ENCODE measurements at places on chromosomes 7 and 10. TPM values are rescaled to one million over a fixed set of nuclear protein-coding genes. Genes with fewer than 3 reads are reported as not detected.

HOXA13 gene
- polyA plus RNA-seq: not detected

GRCh38 chr7:144547888-144548287 is 144.4 kb upstream of the NOBOX start:
- peaks cover 12% of the 10 kb centered on the region for H3K4me1 ChIP-seq
- peaks cover 17% of the 10 kb centered on the region for H3K36me3 ChIP-seq
- no peaks in the 10 kb centered on the region for H3K27me3 ChIP-seq

DNA sequence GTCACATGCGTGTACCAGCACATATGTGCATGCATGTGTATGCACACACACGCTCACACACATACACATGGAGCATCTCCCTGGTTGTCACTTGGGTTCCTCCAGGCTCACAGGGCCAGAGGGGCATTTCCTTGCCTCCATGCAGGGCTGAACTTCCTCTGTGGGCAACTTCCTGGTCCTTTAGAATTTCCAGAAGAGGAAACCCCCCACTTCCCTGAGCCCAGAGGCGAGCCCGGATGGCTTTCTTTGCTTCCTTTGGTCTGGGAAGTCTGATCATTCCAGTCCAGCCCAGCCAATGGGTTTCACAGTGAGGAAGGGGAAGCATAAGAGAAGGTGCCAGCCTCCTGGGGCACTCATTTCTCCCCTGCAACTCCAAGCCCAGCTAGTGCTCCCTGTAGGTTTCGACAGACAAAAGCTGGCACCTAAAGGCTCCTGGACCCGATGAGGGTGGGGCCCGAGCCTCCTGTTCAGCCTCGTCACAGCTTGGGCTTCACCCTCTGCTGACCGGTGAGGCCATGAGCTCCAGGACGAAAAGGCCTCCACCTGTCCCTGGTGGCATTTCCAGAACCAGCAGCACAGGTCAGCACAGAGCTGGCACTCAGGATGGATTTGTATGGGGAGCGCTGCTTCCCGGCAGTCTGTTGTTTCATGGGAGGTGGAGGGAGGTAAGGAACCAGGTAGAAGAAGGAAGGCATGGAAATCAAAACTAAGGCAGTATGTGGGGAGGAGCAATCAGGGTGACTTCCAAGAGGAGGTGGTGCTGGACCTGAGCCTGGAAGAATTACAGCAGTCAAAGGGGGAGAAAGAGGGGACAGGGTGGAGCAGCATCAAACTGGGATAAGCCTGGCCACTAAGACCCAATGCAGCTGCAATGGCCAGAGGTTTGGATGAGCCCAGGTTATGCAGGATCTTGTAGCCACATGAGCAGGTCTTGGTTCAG is 23.7 kb downstream of the BTBD16 start:
- H3K27me3 ChIP-seq: peaks cover 1% of the 10 kb centered on the region
- H3K27ac ChIP-seq: peak overlapping the region; percentile 26
- peak overlapping the region; percentile 45 for H3K4me3 ChIP-seq
- no peaks in the 10 kb centered on the region for H3K36me3 ChIP-seq
- DNase-seq: no peak
- peaks cover 12% of the 10 kb centered on the region for H3K4me1 ChIP-seq

GIMAP2 gene
- polyA plus RNA-seq: 93.5 TPM

DNA sequence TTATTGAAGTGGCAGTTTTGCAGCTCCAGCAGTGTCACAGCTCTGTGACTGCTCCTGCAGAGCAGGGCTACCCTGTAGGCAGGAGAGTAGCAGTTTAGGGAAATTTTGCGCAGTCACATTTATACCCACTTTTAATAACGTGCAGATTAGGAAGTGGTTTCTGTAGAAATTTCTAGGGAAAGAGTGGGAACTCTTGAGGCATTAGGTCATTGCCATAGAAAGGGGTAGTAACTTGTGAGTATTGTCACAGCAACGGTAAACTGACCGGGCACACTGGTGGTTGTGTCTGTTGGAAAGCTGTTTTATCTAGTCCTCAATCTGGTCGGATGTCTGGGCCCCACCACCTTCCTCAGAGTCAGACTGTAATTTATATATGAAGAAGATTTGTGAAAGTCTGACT is 51.9 kb downstream of the CDC14C start:
- no peak overlapping the region for H3K27ac ChIP-seq
- H3K4me1 ChIP-seq: no peaks in the 10 kb centered on the region
- H3K36me3 ChIP-seq: no peaks in the 10 kb centered on the region
- no peak for DNase-seq
- no peak overlapping the region for H3K4me3 ChIP-seq

C10orf53 gene
- polyA plus RNA-seq: not detected

GIMAP1 gene
- 19.1 TPM for polyA plus RNA-seq

- H3K27ac ChIP-seq: no peak overlapping the region
- H3K27me3 ChIP-seq: peaks cover 3% of the 10 kb centered on the region
- no peak overlapping the region for H3K4me3 ChIP-seq
- H3K36me3 ChIP-seq: no peaks in the 10 kb centered on the region
- H3K4me1 ChIP-seq: peaks cover 3% of the 10 kb centered on the region
Observed at GRCh38 chr10:46272863-46273415, 13.9 kb upstream of the ANTXRL start.

GRCh38 chr7:114048386-114049235 is 129.8 kb upstream of the PPP1R3A start:
- H3K36me3 ChIP-seq: peaks cover 4% of the 10 kb centered on the region
- peak; percentile 30 for DNase-seq
- H3K4me3 ChIP-seq: peak overlapping the region; percentile 76
- H3K27me3 ChIP-seq: no peaks in the 10 kb centered on the region
- H3K4me1 ChIP-seq: peaks cover 9% of the 10 kb centered on the region
- no peak overlapping the region for H3K27ac ChIP-seq

GRCh38 chr7:117937753-117938483 is 64.7 kb upstream of the CTTNBP2 start:
- H3K27ac ChIP-seq: no peak overlapping the region
- no peaks in the 10 kb centered on the region for H3K36me3 ChIP-seq
- no peak overlapping the region for H3K4me3 ChIP-seq
- H3K27me3 ChIP-seq: peaks cover 2% of the 10 kb centered on the region

DNA sequence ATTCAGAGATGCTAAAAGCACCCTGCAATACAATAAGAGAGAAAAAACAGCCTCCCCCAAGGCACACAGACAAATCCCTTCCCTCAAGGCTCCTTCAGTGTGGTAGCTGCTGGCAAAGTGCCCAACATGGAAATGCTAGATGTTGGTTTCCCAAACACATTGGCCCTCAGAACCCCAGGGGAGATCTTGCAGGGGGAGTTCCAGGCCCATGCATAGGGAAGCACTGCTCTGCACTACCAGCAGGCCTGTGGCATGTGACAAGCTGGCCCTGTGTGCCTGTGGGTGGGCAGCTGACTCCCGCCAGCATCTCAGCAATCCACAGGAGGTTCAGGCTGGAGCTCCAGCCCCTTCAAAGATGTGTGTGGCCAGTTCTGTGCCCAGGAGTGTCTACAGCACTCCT is 16.8 kb upstream of the CSGALNACT2 start:
- peak overlapping the region; percentile 68 for H3K4me3 ChIP-seq
- H3K27ac ChIP-seq: peak overlapping the region; percentile 90
- no peak for DNase-seq
- no peaks in the 10 kb centered on the region for H3K36me3 ChIP-seq
- no peaks in the 10 kb centered on the region for H3K27me3 ChIP-seq
- H3K4me1 ChIP-seq: peaks cover 35% of the 10 kb centered on the region

DNA sequence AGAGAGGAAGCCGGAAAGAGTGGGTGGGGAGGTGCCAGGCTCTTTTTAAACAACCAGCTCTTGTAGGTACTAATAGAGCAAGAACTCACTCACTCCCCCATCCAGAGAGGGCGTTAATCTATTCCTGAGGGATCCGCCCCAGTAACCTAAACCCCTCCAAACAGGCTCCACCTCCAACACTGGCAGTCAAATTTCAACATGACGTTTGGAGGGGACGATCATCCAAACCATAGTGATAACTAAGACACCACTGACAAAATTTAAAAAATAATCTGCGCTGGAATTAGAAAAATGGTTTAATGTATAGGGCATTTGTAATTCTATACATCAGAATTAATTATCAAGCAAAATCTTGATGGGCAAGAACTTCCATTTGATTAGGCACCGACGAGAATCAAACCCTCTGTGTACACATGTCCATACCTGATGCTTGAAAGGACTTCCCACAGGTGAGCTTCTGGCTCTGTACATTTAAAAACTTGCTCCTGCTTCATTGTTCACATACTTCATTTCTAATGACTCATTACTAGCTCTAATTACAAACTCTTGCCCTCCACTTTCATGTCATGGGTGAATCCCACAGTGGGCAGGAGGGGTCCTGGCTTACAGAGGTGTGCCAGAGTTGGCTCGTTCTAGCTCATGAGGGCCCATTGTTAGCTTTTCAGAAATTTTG is 20.6 kb upstream of the KDM7A start:
- H3K27ac ChIP-seq: no peak overlapping the region
- no peak for DNase-seq
- H3K4me3 ChIP-seq: no peak overlapping the region
